ENCODE measurements at places on chromosomes 12 and 14.

DNA sequence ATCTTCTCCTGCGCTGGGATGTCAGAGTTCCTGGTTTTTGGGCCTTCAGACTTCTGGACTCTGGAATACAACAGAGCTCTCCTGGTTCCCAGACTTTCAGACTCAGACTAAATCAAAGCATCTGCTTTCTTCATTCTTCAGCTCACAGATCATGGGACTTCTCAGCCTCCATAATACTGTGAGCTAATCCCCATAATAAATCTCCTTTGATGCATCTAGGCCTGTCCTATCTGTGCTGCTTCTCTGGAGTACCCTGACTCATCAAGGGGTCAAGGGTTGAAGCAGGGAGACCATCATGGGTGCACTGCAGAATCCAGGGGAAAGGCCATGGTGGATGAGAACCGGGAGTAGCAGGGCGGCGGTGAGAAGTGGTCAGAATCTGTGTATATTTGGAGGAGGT lies 1094.1 kb upstream of the TMEM132C start:
- no peak for DNase-seq

DNA sequence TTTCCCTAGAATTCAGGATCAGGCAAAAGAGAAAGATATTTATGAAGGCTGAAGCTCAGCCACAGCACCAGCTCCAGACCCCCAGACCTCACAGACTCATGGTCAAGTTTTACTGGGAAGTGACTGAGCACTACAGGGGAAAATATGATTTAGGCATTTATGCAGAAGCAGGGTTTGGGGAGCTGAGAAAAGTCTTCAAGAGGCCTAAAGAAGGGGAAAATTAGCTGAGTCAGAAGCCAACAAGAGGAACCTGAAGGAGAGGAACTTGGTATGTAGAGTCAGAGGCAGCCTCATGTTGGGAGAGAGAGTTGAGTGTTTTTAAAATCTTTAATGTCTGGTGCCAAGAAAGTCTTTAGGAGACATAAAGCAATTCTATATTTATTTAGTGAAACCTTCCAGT lies 63.0 kb downstream of the FOS start:
- DNase-seq = no peak

DNA sequence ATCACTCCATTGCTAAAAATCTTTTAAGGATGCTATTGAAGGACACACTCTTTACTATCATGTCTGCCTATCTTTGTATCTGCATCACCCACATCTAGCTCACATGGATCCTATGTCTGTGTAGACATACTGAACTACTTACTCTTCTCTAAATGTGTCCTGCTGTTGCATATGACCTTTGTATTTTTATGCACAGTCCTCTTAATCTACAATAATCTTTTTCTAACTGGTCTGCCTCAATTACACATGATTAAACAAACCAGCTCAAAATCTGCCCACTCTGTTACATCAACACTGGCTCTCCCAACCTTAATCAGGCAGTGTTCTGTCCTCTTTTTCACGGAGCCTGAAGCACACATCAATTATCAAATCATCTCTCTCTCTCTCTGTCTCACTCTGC lies 316.3 kb upstream of the MGAT4C start:
- DNase-seq = no peak

DNA sequence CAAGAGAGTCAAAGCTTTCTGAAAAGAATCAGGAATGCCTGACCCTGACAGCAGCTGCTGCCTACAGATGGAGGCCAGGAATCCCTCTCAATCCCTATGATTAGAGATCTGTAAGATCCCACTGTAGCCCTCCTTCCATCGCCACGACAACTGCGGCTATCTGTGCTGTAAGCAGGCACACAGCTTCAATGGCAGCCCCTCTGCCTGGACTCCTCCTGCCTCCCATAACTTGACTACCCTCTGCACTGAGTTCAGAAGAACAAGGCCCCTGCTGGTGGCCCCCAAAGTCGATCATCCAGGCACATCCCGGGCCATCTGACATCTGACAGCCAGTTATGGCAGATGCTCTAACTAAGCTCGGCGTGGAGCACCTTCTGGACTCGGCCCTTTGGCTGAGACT lies 2.9 kb downstream of the CLMN start:
- DNase-seq = no peak

- DNase-seq = no peak
Observed at GRCh38 chr14:68527329-68527851, 265.5 kb downstream of the ZFP36L1 start.

DNA sequence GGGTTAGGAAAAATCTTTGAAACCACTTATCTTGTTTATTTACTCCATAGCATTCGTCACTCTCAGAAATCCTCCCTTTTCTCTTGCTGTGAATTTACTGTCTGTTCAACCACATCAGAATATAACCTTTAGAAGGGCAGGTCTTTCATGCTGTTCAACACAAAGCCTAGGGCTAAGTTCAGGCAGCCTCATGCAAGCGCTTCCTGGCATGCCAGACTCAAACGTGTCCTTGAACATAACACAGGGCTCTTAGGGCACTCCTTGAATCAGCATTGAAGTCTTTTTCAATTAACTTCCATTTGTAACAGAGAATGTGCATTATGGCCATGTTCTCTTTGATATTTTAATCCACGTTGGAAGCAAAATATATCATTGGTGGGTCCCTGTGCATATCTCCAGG lies 377.7 kb downstream of the GLT1D1 start:
- no peak for DNase-seq

DNA sequence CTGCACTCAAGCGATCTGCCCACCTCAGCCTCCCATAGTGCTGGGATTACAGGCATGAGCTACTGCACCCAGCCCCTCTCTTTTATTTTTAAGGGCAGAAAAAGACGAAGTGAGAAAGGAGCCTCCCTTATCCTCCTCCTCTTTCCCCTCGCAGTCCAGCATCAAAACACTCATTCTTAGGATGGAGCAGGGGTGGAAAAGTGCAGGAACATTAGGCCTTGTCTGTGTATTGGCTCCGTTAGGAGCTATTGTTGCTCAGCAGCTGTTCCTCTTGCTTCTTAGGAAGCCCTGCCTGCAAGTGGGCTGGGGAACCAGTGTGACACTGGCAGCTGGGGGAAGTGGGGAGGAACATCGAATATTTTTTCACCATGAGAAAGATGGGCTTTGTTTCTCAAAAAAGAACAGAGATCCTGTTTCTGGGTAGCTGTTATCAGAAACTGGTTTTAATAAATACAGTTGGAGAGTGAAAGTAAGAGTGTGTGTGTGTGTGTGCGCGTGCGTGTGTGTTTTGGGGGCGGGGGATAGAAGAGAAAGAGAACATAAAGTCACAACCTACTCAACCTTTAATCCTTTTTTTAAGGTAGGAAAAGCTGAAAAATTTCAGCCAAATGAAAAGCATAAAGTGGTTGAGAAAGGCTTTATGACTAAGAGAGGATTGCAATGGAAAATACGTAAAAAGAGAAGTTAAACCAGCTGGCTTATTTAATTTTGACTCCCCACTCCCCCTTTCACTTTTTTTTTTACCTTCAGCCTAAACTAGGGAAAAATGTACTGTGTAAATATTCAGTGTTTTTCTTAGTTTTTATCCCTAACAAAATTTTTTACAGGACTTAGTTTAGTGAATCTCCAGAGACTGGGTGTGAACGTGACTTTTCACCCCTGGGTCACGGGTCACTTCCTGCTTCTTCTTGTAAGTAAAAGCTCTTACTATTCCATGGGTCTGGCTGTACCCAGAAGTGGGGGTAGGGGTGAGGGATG lies 197.2 kb upstream of the PLEKHG7 start:
- DNase-seq = no peak

GRCh38 chr14:102757646-102758045 lies 19.6 kb upstream of the TRAF3 start:
- no peak for DNase-seq

DNA sequence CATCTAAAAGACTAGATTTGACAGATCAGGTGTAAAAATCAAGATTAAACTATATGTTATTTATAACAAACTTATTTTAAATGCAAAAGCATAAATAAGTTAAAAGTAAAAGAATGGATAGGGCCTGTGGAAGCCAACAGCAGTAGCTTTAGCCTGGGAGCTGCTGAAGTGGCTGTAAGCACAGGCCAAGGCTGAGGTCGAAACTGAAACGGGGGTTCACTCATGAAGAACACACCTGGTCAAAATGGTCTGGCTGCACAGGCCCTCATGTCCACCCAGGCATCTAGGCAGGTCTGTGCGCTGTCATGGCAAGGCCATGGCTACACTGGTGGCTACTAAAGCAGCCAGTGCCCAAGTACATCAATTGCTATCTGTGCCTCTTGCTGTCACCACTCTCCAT lies 23.1 kb downstream of the CATSPERB start:
- no peak for DNase-seq
